ENCODE measurements at places on chromosomes 6 and 20.

DNA sequence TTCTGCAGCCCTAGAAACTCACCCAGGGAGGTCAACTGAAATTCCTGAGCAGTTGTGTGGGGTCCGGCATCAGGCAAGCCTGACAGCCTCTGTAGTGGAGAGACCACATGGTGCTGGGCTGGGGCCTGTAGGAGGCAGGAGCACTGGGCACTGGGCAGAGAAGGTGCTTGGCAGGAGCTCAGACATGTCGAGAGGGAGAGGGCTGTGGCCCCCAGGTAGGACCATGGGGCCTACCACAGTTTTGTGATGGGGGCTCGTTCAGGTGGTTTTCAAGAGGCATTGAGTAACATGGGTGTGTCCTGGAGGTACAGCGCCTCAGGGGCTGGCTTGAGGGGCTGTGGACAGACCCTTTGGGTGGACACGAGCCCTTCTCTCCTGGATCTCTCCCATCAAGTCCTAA is 15.9 kb downstream of the SLC22A23 start:
- DNase-seq: no peak

DNA sequence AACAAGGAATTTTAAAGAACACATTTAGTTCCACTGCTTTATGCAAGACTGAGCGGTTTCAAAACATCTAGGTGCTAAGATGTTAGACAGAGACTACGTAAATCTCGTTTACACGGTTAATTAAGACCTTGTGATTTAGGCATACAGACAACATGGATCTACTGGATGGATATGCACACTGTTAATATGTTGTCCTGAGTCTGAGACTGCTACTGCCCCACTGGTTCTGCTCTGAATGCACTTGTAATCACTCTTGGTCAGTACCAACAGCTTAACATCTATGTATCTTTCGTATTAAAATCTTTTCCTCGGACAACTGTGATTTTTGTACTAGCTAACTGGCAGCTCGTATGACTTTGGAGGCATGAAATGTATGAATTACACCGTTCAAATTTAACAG is 3.1 kb downstream of the MAN1A1 start:
- DNase-seq: no peak

GRCh38 chr6:125966569-125966968 is 10.0 kb downstream of the HINT3 start:
- no peak for DNase-seq

- no peak for DNase-seq
Observed at GRCh38 chr20:41225091-41225490, 87.7 kb downstream of the PLCG1 start.

- DNase-seq: no peak
Observed at GRCh38 chr6:124604719-124605118, 357.5 kb upstream of the RNF217 start.

DNA sequence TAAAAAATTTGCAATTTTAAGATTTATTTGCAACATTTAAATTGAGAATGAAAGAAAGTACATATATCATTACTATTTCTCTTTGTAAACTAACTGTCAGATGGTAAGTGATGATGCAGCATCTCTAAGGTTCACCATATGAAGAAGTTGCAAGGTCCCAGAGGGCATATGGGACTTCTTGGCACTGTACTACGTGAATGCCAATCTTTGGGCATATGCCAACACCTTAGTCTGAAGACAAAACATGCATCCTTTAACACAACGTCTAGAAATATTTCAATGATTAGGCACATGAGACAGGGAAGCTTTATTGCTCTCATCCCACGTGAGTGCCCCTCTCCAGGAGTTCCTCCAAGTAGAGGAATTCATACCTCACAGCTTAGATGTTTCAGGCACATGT is 66.8 kb downstream of the CDK19 start:
- DNase-seq: no peak

GRCh38 chr20:55667955-55668354 is 337.4 kb downstream of the CBLN4 start:
- no peak for DNase-seq
